Upper lobe of left lung (tissue), 6 donors: ENCODE measurements at places on chromosomes 3 and 15.

GRCh38 chr3:138786788-138787271 lies 47.9 kb downstream of the PIK3CB start:
- no peak for DNase-seq

- no peak for DNase-seq
Measured at GRCh38 chr3:42005401-42005800, 43.5 kb upstream of the ULK4 start.

GRCh38 chr3:46578973-46579755 lies 13.1 kb upstream of the LRRC2 start:
- DNase-seq: no peak

GRCh38 chr3:194339356-194339755 lies 11.8 kb downstream of the CPN2 start:
- DNase-seq: no peak

- DNase-seq: no peak
Measured at GRCh38 chr3:81245043-81245442, 516.4 kb downstream of the GBE1 start.

GRCh38 chr3:69058180-69058946 lies 6.2 kb upstream of the TMF1 start:
- no peak for DNase-seq
